ENCODE measurements at places on chromosomes 3 and 15.

DNA sequence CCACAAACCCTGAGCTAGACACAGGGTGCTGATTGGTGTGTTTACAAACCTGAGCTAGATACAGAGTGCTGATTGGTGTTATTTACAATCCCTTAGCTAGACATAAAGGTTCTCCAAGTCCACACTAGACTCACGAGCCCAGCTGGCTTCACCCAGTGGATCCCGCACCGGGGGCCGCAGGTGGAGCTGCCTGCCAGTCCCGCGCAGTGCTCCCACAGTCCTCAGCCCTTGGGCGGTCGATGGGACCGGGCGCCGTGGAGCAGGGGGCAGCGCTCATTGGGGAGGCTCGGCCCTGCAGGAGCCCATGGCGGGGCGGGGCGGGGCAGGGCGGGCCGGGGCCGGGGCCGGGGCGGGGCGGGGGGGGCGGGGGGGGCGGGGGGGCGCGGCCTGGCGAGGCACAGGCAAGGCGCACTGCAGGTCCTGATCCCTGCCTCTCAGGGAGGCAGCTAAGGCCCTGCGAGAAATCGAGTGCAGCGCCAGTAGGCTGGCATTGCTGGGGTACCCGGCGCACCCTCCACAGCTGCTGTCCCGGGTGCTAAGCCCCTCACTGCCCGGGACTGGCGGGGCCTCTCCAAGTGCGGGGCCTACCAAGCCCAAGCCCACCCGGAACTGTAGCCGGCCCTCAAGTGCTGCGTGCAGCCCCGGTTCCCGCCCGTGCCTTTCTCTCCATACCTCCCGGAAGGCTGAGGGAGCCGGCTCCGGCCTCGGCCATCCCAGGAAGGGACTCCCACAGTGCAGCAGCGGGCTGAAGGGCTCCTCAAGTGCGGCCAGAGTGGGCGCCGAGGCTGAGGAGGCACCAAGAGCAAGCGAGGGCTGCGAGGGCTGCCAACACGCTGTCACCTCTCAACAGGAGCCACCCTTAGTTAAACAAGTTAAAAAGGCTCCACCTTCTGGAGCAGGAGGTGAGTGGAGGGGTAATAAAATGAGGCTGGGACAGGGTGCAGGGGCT lies 9.8 kb upstream of the TMEM40 start:
- no peak for DNase-seq

- DNase-seq = no peak
Observed at GRCh38 chr15:25931851-25932250, 68.7 kb upstream of the ATP10A start.

GRCh38 chr3:38278841-38279240 lies 3.3 kb upstream of the SLC22A14 start:
- no peak for DNase-seq

- no peak for DNase-seq
Observed at GRCh38 chr3:101248736-101249135, 71.6 kb downstream of the IMPG2 start.

DNA sequence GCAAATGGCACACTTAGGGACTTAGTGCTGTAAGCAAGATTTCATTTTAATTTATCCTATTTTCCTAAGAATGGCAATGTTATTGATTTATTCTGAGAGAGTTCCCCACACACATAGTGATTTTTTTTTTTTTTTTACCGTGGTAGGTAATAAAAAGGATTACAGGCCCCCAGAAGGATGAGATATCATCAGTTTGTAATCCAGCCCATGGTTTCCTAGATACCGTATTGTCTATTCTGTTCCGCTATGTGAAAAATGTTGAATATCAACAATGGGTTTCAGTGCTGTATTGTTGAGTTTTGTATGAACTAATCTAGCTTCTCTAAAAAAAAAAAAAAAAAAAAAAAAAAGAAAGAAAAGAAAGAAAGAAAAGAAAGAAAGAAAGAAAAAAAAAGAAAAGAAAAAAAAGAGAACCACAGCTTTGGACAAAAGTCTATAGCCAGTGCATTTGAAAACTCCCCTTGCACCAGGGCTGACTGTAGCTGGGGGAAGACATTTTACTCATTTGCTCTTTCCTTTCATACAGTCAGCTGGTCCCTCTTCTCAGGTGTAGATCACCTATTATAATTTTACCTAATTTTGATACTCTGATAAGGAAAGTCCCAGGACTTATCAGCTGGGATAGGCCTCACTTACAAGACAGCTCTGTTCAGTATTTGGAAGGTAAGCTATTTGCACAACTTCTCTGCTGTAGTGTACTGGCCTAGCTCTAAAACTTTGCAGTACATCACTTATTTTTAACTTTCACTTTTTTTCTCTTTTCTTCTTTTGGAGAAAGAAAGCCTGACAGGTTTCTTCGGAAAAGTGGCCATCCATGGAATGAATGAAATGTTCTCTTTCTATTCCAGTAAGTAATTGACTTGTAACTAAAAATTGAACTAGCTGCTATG lies 101.4 kb upstream of the SOX2 start:
- DNase-seq = no peak

GRCh38 chr3:184563561-184563925 lies 2.0 kb downstream of the EPHB3 start:
- DNase-seq = no peak

DNA sequence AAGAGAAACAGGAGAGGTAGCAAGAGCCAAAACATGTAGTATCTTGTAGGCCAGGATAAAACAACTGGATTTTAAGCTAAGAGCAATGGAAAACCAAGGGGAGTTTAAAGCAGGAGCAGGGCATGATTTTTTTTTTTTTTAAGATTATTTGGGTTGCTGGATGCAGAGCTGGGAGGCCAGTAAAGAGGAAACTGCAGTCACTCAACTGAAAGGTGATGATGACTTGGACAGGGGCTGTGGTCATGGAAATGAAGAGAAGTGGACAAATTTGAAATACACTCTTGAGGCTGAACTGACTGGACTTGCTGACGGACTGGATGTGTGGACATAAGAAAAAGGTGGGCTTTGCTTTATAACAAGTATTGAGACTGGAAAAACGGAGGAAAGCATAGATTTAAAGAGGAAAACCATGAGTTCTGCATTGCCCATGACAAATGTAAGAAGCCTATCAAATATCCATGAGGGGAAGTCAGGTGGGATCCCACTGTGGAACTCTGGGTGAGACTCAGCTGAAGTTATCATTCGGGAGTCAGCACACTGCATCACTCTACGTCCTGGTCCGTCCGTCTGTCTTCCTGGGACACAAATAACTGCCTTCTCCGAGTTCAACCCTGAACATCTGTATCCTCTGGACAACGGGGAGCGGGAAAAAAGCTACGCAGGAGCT lies 688 bp downstream of the XPC start:
- DNase-seq = no peak

DNA sequence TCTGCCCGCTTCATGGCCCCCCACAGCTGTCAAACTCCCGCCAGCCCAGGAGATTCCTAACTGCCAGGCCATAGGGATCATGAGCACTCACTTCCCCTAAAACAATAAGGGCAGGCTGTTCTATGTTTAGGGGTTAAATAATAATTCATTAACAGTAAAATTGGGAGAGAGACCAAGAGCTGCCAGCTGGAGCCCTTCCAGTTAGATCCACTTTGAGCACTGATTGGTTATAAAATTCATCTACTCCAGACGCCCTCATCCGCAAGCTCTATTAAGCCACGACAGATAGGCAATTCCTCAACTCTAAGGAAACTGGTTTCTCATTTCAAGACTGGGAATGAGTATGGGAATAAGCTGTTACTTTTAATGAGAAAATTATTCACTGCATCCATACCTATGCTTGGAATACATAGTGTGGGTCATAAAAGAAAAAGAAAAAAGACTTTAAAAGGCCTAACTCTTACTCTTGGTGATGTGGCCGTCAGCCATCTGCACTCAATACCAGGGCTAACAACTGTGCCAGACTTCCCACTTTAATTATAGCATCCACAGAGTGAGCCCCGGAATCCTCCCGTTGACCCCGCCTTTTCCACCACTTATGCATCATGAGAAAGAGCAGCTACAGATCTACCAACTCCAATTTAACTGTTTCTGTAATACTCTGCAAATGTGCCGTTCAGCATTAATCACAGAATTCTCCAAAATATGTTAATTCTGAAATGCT lies 44.5 kb downstream of the IL17RD start:
- DNase-seq = no peak

GRCh38 chr3:60803216-60804173 lies 447.8 kb downstream of the FHIT start:
- no peak for DNase-seq
